ENCODE measurements at places on chromosomes 5 and 9.

DNA sequence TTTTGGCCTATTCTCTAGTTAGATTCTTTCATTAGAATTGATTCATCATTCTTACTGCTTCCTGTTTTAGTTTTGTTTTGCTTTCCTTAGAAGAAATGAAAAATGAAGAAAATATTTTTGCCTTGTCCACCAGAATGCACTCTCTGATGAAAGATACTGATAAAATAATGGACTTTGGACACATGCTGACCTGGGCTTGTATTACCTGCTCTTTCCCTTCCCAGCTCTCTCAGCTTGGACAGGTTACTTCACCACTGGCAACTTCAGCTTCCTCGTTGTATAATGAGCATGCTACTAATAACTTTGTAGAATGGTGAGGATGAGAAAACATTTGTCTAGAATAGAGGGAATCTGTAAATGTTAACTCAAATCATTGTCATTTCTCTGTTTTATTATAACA is 1468.1 kb upstream of the WWC1 start:
- DNase-seq, result no peak

- no peak for DNase-seq
These were observed 93.3 kb downstream of the PPARGC1B start for GRCh38 chr5:149823375-149823774.

- DNase-seq, result no peak
These were observed 16.9 kb upstream of the PLCXD3 start for GRCh38 chr5:41527201-41527779.

DNA sequence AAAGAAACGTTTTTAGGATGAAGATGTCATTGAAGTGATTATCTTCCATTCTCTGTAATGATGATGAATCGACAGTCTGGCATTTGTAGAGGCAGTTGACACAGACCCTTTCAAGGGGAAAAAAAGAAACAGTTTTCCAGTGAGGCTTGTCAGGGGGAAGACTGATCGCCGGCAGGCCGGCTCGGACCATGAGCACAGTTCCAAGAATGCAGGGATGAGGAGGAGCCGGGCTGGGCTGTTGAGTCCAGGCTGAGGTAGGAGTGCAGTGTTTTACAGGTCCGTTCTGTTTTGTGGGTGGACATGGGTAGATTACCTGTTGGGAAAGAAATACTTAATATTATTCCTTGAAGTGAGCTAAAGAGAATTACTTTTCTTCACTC is 194.6 kb downstream of the AOPEP start:
- no peak for DNase-seq

DNA sequence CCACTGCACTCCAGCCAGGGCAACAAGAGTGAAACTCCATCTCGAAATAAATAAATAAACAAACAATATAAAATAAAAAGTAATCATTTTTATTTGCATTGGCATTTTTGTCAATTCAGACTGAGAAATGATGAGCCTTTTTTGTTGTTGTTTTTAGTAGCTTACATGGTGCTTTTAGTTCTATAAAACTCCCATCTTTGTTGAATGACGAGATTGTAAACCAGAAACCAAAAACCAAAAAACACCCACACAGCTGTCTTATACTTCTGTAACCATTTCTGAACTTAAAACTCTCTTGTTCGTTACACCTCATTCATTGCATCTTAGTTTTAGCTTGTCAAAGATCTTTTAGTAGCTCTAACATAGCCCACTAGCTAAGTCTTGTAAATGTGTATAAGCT is 44.7 kb downstream of the GGTA1 start:
- no peak for DNase-seq

DNA sequence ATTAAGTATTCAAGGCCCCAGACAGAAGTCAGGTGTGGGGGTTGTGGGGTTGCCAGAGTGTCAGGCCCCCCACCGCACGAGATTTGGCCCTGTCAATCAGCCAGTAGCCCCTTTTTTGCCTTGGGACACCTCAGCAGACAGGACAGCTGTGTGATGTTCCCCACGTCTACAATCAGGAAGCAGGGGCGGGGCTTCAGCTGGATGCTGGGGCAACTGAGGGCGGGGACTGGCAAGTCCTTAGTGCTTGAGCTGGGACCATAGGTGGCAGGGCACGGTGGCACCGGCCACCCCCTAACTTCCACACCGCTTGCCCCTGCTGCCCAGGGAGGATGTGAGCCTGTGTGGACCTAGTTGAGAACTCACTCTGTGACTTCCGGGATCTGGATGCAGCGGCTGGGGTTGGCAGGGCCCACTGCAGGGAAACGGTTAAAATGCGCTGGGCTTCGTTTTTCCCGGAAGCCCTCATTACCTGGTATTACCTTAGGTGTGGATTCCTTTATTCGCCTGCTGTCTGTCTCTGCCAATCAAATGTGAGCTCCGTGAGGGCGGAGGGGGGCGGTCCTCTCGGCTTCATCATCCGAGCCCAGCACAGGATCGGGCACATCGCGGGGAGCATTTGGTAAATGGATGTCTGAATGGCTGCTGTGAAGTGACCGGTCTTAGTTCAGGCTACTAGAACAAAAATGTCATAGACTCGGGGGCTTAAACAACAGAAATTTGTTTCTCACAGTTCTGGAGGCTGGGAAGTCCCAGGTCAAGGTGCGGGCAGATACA is 7.5 kb upstream of the GTF3C5 start:
- DNase-seq, result no peak

GRCh38 chr5:1548702-1549474 is 25.1 kb upstream of the LPCAT1 start:
- DNase-seq, result no peak

GRCh38 chr9:6910032-6910431 is 152.3 kb downstream of the KDM4C start:
- no peak for DNase-seq

- DNase-seq, result no peak
These were observed 2045.4 kb upstream of the CDH6 start for GRCh38 chr5:29148073-29148472.

DNA sequence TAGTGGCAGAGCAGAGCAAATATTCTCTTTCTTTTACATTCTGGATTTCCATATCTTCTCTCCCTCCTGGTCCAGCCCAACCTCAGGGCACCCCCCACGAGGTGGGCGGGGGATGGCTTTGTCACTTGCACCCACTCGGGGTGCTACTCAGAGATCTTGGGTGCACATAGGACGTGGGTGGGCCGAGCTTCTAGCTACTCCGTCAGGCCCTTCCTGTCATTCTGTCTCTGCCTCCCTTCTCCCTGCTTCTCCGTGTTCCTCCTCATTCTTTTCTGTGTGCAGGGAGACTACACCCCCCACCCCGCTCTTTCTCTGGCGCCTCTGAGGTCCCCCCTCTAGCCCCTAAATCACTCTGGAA is 19.5 kb downstream of the PCDHGC5 start:
- no peak for DNase-seq

Data from eye (tissue), 1 donor.